Endothelial cell of coronary artery (primary cell): ENCODE measurements at places on chromosomes 4 and X. TPM values are rescaled to one million over a fixed set of nuclear protein-coding genes. Genes with fewer than 3 reads are reported as not detected.

Gene CCKAR
- total RNA-seq = not detected in 2 replicates

Gene OPHN1
- total RNA-seq = 6.7 and 8.9 TPM in 2 replicates

Gene NWD2
- total RNA-seq = not detected in 2 replicates

Gene HPRT1
- 14.8 and 33.0 TPM in 2 replicates for total RNA-seq

Gene KLHL15
- total RNA-seq = 3.4 and 4.6 TPM in 2 replicates

Gene STK32B
- total RNA-seq = 9.8 and 17.7 TPM in 2 replicates

Gene YY2
- total RNA-seq = 1.1 and 2.4 TPM in 2 replicates

Gene DGKQ
- 18.4 and 23.4 TPM in 2 replicates for total RNA-seq

Gene RNF150
- total RNA-seq = 0.09 and 0.56 TPM in 2 replicates

Gene PABPC1L2B
- total RNA-seq = not detected in 2 replicates

Gene STATH
- total RNA-seq = not detected in 2 replicates
